Anterior cingulate cortex (tissue), 58 donors: ENCODE measurements at places on chromosomes 5 and 9.

GRCh38 chr5:111367115-111367514 lies 142.9 kb downstream of the CAMK4 start:
- no peak for DNase-seq

DNA sequence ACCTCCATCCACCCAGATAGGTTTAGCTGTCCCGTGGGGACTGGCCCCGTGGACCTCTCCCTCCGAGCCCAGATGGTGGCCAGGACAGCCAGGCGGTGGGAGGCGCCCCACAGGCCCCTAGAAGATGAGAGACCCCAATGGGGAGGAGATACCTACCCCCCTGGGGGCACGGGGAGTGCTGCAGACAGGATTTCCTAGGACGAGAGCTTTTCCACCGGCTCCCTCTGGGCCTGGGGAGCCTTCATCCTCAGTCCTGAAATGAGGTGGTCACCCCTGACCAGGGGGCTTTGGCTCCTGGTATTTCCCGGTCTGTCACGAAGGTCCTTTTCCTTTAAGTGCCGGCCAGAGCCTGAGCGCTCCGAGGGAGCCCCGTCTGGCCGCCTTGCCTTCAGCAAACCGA lies 46.8 kb downstream of the MRPL36 start:
- DNase-seq: no peak

GRCh38 chr5:54700986-54701578 lies 183.5 kb downstream of the SNX18 start:
- no peak for DNase-seq

DNA sequence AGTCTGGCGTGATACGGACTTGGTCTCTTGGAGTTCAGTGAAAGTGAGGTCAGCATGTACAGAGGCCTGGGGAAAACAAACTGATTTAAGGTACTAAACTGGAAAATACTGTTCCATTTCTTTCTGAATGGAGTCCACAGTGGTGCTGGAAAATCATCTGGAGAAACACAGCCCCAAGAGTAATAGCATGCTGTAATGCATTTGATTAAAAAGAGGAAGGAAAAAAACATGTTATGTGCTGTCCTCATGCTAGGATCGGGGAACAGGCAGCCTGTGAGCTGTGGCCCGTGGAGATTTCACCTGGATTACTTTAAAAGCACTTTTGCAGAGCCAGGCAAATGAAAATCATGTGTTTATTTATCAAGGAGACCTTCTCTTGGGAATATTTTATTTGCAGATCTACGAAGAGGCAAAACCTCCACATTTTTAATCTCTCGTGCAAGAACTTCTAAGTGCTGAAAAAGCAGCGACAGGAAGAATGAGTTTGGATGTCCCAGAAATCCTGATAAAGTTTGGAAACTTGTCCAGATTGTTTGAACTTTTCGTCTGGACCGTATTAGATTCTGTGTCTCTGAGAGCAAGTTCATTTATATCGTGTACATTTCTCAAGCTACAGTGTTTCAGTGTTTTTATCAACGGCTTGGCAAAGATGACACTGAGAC lies 228.8 kb downstream of the GAS1 start:
- DNase-seq: no peak

DNA sequence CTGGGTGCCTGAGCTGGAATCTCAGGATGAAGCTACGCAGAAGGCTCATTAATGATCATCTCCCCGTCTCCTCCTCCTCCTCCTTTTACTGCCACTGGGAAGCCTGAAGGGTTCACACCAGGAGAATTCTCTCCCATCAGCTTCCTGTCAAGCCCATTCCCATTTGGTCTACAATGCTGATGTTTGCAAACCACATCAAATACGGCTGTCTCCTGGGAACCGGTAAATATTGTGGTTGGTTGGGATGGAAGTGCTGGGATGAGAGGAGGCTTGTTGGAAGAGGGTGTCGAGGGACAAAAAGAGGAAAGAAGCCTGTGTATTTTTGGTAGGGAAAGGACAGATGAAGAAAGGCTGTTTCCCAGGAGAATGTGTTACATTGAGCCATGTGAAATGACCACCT lies 13.2 kb upstream of the S1PR3 start:
- no peak for DNase-seq

DNA sequence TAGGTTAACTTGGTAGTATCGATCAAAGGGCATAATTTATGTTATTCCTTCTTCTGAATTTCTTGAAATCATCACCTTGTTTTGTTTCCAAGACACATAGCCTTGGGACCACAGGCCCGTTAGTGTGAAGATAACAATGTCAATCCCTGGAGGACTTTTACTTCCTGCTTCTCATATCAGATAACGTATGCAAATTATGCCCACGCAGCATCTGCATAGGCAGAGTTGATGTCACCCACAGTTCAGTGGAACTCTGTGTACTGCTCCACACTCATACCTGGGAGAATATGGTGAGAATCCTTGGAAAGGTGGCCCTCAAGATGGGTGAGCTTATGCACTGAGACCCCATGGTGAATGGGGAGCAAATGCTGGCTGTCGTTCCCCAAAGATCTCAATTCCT lies 95.0 kb downstream of the CFAP90 start:
- no peak for DNase-seq

GRCh38 chr9:11233696-11234095 lies 620.9 kb upstream of the PTPRD start:
- no peak for DNase-seq

- DNase-seq: no peak
Observed at GRCh38 chr9:118325757-118326156, 621.6 kb downstream of the TLR4 start.

GRCh38 chr9:115759426-115759825 lies 394.2 kb upstream of the PAPPA start:
- no peak for DNase-seq

DNA sequence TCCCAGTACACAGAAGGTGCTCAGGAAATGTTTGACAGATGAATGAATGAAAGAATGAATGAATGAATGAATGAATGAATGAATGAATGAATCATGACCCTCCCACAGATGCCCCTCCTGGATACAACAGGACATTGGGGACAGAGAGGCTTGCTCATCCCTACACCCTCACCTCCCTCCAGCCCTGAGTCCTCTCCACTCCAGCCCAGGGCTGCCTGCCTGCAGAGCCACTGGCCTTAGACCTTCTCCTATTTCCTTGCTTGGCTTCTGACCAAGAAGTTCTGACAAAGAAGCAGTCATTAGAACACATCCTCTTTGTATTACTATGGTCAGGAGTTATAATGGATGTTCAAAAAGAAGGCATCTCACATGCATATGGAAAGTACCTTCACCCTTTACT lies 240.7 kb upstream of the DAPK1 start:
- no peak for DNase-seq

GRCh38 chr5:76194340-76194739 lies 111.2 kb downstream of the SV2C start:
- no peak for DNase-seq

DNA sequence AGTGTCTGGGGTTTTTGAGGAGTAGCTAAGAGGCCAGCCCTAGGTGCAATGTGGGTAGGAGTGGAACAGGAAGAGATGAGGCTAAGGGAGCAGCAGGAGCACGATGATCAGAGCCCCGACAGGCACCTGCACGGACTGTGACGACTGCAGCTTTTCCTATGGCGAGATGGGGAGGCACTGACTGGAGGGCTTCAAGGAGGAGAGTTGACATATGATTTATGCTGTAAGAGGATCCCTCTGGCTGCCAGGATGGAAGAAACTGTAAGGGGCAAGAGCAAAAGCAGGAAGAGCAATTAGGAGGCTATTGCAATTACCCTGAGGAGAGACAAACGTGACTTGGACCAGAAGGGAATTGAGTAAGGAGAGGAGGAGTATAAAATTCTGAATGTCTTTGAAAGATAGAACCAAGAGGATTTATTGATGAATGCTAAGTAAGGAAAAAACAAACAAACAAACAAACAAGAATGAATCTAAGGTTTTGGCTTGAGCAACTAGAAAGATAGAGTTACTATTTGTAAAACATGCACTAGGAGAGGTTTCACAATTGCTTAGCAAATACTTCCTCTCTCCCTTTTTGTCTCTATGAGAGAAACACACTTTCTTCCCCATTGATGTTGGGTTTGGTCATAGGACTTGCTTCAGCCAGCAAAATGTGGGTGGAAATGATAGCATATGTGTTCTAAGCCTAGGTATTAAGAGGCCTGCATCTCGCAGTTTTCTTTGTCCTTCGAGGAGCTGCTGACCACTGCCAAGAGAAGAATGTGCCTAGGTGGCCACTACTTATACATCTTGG lies 32.9 kb downstream of the TRPC7 start:
- no peak for DNase-seq

- no peak for DNase-seq
Observed at GRCh38 chr5:10301842-10302610, 5.7 kb downstream of the CMBL start.

DNA sequence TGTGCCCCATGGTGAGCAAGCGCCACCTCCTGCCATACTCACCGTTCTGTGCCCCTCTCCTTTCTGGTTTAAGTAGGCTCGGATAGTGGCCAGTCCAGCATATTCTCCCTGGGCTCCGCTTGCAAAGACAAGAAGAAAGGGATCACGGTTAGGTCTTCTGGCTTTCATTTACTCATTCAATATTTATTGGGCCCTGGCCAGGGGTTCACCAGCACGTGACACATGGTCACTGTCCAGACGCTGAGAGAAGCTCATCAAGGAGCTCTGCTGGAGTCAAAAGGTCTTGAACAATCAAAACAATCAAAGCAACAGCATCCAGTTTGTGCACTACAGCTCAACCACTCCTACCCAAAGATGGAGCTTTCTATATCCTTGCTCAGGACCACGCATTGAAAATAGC lies 80.2 kb downstream of the GLDC start:
- DNase-seq: no peak

- no peak for DNase-seq
Observed at GRCh38 chr5:79840084-79840990, 150.7 kb downstream of the CMYA5 start.

DNA sequence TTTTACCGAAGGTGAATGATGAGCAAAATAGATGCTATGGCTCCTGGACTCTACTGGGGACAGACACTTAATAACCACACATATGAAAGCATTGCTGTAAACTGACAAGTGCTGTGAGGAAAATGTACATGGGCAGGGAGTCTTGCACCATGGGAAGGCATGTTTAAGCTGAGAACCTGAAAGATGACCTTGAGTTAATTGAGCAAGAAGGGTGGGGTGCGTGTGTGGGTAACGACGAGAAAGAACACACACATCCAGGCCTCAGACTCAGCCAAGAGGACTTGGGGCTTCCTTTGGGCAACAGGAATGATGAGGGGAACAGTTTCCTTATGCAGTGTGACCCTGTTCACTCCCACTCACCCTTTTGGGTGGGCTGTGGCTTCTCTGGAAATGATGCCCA lies 73.1 kb downstream of the HSPA4 start:
- DNase-seq: no peak
